Muscle of back (tissue), 13 donors: ENCODE measurements at places on chromosomes 6 and 20. TPM values are rescaled to one million over a fixed set of nuclear protein-coding genes. Genes with fewer than 3 reads are reported as not detected.

GRCh38 chr20:63074182-63074581 lies 67.4 kb upstream of the BHLHE23 start:
- no peak for DNase-seq

- no peak for DNase-seq
Observed at GRCh38 chr6:126361832-126362440, 22.0 kb downstream of the CENPW start.

DNA sequence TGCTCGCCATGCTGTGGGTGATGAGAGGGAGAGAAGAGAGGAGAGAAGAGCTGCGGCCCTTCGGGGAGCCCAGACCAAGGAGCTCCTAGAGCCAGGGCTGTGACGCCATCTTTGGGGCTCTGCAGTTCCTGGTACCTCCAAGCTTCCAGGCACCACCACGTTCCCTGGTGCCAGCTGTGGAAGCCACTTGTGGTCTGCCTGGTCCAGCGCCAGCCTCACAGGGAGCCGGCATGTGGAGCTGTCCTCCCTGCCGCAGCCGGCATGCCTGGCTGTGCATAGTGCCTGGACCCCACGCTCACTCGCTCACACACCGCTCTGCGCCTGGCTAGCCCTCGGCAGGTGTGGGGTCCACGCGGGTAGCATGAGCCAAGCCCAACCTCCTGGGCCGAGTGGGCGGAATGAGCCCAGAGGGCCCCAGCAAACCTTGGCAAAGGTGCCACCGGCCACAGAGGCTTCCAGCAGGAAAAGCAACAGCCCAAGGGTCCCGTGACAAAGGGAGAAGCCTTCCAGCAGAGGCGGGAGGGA lies 19.3 kb upstream of the CHRNA4 start:
- DNase-seq = no peak

The RAB44 gene
- polyA plus RNA-seq = 0.08 TPM

DNA sequence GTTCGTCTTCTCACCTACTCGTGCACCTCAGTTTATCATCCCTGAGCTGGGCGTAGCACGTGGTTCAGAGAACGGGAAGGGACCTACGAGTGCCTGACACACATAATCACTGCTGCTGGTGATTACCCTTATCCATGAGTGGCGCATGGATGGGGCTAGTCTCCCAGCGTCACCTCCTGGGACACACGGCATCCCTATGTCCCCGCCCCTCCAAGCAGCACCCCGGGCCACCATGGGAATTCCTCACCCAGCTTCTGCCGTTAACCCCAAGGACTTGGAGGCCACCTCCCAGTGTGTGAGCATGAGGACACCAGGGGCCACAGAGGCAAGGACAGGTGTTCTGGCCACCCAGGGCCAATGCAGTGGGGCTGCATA lies 9.8 kb downstream of the CHRNA4 start:
- DNase-seq = no peak

The KIAA1755 gene
- 8.4 TPM for polyA plus RNA-seq

GRCh38 chr20:1809611-1810510 lies 85.3 kb upstream of the SIRPA start:
- DNase-seq = no peak

GRCh38 chr6:52995913-52996645 lies 995 bp upstream of the GSTA4 start:
- DNase-seq = peak; percentile 59

DNA sequence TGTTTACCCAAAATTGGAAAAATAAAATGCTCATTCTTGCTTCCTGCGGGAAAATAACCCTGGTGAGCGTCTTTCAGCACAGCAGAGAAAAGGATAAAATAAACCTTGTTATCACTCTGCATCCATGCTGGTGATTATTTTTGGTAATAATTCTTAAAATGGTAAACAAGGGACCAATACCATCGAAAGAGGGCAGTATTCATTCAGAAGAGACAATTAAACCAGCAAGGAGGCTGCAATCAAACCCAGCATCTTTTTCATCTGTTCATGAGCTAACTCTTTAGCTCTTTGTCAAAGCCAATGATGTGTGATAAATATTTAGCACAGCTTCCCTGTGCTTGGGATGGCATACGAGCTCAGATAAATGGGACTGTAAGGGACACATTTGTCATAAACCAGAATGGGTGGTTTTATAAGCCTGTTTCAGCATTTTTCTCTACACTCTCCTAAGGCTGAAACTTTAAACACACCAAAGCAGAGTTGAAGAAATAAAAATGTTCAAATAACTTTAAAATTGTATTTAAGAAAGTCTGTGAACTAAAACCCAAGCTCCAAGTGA lies 34.4 kb downstream of the CDH26 start:
- no peak for DNase-seq

DNA sequence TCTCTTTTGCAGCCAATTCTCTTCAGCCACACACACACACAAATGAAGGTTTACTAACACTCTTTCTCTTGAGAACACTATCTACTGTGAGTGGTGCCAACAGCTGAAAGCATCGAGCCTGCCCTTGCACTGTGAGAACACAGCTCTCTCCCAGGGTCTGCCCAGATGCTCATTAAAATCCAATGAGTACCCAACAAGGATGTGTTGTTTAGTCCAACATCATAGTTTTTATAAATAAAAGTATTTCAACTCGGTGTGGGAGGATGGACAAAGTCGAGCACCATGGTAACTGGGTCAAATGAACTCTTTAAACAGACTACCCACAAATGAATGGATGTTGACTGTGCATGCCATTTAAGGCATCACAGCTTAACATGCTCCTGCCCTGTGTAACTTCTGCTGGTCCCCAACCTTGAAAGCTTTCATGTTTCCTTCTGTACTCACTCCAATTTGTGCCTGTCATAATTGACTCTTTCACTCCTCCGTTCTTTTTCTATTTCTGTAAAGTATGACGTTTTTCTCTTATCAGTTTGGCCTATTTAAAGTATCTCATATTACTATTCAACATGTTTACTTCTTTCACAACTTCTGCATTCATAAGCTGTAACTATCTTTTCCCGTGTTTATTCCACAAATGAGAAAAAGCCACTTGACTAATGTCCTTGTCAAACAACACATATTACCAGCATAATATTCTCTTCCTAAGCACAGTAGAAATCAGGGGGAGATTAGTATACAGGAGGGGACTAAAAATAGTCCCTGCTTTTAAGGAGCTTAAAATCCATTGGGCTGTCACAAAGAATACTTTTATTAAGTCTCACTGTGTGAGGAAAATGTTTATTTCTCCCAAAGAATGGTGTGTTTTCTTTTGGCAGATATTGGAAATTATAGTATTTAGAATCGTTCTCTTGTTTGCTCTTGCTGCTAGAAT lies 215.4 kb downstream of the RFPL4B start:
- DNase-seq = peak; percentile 72

DNA sequence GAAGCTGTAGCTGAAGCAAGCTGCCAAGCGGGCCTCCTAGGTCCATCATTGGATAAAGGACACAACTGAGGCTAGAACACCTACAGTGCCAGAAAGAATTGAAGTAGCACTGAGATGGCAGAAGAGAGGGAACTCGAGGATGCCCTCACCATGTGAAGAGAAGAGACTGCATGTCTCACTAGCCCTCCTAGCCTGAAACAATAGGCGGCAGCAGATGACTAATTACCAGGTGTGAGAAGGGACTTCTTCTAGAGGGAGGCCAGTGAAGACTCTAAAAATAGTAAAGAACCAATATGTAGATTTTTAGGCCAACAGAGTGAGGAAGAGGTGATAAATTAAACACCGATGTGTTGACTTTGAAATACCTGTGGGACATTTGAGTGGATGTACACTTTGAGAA lies 50.3 kb downstream of the LGSN start:
- DNase-seq = no peak

GRCh38 chr6:156741287-156742073 lies 35.7 kb upstream of the ARID1B start:
- DNase-seq = no peak

DNA sequence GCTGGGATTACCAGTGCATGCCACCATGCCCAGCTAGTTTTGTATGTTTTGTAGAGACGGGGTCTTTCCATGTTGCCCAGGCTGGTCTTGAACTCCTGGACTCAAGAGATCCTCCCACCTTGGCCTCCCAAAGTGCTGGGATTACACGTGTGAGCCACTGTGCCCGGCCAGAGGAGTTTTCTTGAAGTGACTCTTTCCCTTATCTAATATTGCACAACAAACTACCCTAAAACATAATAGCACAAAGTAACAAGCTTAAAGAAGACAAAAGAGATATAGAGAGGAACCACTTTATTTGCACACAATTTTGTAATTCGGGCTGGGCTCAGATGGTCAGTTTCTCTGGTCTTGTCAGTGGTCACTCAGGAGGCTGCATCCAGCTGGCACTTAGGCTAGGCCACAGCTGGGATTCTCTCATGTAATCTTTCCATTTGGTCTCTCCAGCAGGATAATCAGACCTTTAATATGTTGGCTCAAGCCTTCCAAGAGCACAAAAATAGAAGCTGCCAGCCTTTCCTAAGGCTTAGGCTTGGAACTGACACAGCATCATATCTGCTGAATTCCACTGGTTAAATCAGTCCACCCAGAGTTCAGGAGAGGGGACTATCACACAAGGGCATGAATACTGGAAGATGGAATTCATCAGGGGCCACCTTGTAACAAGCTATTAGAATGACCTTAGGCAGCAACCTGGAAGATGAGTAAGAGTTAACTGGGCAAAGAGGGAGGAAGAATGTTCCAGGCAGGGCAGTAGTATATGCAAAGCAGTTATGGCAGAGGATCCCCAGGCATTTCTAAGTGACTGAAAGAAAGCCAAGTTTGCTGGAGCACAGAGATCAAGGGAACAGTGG lies 56.7 kb upstream of the PNRC1 start:
- peak; percentile 70 for DNase-seq

GRCh38 chr6:119333707-119334295 lies 15.8 kb downstream of the MAN1A1 start:
- no peak for DNase-seq

DNA sequence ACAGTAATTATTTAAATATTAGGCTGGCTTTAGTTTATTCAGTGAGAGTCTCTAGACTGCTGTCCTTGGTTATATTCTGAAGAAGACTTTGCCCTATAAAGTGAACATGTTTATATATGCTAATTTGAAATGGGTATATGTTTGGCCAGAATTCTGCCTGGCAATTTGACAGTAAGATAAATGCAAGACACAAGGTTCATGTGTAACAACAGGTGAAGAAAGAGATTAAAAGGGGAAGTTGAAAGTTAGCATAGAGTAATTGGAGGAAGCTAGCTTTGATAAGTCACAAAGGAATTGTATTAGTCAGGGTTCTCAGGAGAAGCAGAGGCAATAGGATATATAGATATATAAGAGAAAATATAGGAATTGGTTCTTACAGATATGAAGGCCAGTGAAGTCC lies 191.4 kb downstream of the CENPW start:
- no peak for DNase-seq
